Bone marrow (tissue), 2 donors: ENCODE measurements at places on chromosomes 1 and 21.

GRCh38 chr1:1946540-1946939, 27.5 kb upstream of the TMEM52 start:
- no peak for DNase-seq

DNA sequence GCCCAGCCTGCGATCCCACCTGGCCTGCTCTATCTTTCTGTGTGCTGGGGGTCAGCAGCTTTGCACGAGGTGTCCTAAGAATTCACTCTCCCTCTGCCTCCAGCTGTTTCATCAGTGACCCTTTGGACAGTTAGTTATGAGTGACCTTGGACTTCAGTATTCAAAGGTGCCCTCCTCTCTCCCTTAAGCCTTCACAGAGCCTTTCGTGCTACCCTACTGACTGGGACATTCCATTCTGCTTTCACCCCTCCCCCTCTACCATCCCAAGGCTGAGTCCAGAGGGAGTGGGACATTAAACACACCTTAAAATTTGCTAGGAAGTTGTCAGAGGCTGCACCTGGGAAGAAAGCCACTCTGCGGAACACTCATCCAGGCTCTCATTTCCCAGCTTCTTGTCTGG, 171.9 kb downstream of the CLIC6 start:
- DNase-seq, result no peak

GRCh38 chr1:230381049-230381467, 45.1 kb downstream of the PGBD5 start:
- no peak for DNase-seq

GRCh38 chr1:64836802-64837201, 91.9 kb downstream of the RAVER2 start:
- DNase-seq, result no peak

DNA sequence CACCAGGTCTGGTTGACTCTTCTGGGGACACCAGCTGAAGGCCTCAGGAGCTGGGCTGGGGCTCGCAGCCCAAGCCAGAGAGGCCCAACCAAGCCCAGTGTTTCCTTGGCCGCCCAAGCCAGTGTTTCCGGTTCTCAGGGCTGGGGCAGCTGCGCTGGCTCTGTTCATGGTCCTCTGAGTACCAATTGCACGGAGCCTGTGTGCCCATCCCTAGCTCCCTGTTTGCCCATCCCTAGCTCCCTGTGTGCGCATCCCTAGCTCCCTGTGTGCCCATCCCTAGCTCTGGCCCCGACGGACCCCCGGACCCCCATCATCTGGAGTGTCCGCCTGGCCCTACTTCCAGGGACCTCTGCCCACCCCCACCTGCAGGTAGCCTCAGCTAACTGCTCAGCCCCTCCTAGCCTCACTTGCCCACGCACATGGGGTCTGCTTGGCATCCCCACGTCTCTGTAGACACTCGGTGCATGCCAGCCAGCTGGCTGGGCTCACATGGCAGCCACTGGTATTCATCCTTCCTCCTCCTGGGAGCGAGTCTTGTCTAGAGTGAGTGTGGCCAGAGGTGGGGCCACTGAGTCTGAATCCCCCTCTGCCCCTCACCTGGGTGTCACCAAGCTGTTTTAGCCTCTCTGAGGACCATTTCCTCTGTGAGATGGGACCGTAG, 64.0 kb downstream of the WNT9A start:
- no peak for DNase-seq

GRCh38 chr1:99811747-99812146, 38.4 kb upstream of the AGL start:
- no peak for DNase-seq

- no peak for DNase-seq
Observed at GRCh38 chr1:220239966-220240365, 32.3 kb downstream of the RAB3GAP2 start.

DNA sequence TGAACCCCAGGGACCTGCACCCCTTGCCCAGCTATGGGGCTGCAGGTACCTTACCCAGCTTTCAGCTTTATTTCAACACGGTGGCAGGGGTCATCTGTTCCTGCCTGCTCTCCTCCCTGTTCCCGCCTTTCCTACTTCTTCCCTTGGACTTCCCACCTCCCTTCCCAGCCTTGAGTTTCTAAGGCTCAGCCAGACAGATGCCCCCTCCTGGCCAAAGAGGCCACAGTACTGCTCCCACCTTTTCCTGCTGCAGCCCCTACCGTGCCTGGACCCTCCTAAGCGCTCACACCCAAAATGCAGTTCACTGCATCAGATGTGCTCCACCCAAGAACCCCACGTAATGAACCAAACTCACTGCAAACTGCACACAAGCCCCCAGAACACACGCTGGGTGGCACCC, 7.7 kb downstream of the NOC2L start:
- DNase-seq, result no peak

DNA sequence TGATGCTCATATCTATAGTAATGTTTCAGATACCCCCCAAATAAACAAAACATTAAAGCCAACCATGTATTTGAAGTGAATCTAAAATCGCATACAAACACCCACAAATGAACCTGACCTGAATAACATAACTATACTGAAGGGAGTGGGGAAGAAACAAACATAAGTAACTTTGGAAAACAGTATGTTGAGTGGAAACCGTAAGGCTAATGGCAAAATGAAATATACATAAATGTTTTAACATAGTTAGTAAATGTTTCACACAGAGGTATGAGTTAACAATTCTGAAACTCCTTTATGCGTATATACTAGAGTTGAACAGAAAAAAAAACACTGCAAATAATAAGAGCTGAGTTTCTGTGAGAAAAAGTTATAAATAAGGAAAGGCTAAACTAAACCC, 125.6 kb downstream of the ACBD6 start:
- no peak for DNase-seq

DNA sequence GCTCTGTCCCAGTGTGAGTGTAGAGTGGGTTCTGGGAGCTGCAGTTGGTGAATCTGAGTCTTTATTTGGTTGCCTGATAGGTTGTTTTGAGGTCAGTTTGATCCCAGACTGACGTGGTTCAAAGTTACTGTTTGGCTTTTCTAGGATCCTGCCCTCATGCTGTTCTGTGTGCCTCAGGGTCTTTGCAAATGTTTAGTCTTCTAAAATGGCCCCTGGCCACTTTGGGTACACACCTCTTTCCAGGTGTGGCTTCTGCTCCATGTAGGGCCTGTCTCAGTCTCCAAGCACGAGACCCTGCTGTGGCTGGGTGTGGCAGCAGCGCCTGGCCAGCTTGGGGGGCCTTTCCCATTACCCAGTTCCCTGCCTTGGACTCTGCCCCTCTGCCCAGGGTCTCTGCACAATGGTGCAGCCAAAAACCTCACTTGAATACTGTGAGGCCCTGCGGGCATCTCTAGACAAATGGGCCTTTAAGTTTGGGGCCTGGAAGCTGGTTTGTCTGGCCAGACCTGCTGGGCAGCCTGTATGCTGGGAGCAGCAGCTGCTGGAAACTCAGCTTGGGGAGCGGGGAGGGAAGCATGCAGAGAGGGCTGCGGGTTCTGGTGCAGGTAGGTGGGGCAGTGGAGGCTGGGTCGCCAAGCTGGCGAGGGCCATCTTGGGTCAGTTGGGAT, 5.6 kb downstream of the PTPRF start:
- DNase-seq, result no peak

DNA sequence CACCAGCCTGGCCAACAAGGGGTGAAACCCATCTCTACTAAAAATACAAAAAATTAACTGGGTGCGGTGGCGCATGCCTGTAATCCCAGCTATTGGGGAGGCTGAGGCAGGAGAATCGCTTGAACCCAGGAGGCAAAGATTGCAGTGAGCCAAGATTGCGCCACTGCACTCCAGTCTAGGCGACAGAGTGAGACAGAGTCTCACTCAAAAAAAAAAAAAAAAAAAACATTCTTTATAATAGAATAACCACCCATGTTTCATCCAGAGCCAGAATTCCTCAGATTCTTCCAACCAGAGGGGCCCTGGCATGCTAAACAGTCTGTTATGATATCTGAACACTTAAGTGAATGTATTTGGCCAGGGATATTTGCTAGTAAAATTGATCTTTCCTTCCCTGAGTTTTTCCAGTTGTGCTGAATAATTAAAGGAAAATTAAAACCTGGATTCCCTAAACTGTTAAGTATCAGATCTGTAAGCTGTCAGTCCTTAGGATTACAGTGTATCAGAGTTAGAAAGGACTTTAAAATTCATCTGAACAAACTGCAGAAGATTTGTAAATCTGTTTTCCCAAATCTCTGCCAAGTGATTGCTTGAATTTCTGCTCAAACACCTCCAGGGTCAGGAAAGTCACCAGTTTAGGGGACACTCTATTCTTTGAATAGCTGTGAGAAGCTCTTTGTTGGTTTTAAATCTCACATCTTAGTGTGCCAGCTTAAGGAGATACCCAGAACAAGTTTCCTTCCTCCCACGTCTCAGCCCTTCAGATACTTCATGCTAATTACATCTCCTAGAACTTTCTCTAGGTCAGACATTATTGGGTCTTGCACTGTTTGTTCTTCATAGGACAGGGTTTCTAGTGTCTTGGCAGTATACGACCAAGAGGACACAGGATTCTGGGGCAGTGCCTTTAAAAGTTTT, 84.6 kb upstream of the BMP8A start:
- no peak for DNase-seq

DNA sequence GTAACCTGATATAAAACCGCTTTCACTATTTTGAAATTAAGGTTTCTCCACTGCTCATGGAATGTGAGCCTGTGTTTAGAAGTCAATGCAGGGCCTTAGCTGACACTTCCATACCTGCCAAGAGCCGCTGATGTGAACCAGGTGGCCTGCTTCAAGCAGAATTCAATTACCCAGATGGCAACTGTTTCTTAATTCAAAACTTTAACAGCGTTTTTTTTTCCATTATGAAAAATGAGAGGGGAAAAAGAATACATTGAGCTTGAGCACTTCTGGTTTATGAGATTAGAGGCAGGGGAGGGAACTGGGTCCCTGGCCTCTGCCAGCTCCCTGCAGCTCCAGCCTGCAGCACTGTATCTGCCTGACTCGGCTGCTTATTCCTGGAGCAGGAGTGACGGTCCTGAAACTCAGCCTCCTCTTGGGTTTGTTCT, 7.7 kb upstream of the ATP1A1 start:
- DNase-seq, result no peak

DNA sequence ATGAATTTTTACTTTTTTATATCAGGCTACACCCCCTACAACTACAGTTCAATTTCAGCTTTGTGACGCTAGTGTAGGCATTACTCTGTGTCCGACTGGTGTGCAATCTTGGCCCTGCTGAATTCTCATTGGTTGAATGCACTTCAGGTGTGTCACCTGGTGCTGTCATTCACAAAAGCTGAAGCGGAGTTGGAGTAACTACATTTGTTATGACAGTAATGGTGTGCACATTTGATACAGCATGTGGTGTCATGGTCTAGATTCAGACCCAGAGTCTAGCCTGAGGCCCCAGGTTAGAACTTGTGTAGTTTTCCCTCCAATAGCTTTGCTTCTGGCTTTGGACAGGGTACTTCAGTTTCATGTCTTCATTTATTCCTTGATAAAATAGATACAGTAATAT, 88.7 kb downstream of the C1orf94 start:
- DNase-seq, result no peak

DNA sequence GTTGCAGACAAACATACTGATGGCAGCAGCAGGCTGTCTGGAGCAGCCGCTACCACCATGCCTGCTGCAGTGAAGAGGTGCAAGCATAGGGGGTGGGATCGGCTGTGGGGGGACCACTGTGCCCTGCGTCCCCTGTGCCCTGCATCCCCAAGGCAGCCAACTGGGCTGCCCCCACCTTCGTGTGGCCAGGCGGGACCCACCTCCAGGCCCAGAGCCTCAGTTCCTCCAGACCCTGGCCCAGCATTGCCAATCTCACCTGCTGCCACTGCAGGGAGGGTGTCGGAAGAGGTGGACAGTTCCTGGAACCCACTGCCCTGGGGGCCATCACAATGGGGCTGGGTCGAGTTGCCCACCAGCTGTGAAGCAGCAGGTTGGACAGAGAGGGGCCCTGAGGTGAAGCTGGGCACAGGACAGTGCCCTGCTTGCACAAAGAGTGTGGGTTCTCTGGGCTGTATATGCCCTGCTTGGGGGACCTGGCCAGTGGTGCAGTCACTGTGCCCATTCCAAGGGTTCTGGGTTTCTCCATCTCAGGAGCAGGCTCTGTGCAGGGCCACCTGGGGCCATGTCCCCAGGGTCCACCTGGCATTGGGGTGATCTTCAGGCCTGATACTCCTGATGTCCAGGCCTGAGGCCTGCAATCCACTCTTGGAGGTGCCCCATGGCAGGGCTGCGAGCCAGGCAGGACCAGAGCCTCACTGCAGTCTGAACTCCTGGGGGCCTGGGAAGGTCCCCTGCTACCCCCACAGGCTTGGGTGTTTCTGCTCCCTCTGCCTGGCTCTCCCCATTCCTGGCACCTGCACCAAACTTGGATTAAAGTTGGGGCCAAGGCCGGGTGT, 261.4 kb upstream of the NRIP1 start:
- no peak for DNase-seq

- DNase-seq, result no peak
Observed at GRCh38 chr1:235416662-235417049, 49.4 kb downstream of the TBCE start.

DNA sequence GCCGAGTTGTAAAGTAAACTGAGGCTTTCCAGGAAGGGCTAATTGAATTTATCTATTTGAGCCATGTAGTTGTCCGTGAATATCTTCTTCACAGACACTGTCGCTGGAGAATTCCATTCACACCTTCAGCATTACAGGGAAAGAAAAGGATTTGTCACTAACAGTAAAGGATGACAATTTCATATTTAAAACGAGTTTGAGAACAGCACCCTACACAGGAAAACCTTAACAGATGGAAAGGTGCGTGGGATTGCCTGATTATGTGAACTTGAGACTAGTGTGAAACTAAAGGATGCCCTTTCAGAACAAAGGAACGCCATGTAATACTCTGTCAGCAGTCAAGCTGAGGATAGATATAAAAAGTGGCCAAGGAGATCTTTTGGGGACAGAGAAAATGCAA, 492.5 kb upstream of the ADGRL2 start:
- DNase-seq, result no peak

- DNase-seq, result no peak
Observed at GRCh38 chr1:29647581-29647980, 411.3 kb downstream of the PTPRU start.

GRCh38 chr1:119055568-119055967, 67.4 kb upstream of the TBX15 start:
- DNase-seq, result no peak

- DNase-seq, result no peak
Observed at GRCh38 chr1:115833856-115834255, 7.1 kb downstream of the NHLH2 start.

- no peak for DNase-seq
Observed at GRCh38 chr1:228405979-228406228, 731 bp downstream of the TRIM11 start.

DNA sequence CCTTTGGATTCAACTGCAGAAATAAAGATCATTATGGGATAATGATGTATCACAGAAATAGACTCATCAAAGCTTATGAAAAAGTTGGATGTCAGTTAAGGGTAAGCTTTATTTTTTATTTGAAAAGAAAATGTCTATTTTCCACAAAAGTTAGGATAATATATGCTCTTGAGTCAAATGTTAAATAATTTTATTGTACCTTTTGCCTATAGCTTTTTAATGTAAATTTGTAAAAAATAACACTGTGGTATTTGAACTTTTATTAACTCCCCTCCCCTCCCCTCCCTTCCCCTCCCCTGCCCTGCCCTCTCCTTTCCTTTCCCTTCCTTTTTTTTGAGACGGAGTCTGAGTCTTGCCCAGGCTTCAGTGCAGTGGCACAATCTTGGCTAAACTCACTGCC, 24.9 kb downstream of the MORC3 start:
- no peak for DNase-seq
